ENCODE measurements at places on chromosomes 5 and 9.
A peak's percentile ranks its signal among the peaks of the same experiment; 100 is the strongest.

DNA sequence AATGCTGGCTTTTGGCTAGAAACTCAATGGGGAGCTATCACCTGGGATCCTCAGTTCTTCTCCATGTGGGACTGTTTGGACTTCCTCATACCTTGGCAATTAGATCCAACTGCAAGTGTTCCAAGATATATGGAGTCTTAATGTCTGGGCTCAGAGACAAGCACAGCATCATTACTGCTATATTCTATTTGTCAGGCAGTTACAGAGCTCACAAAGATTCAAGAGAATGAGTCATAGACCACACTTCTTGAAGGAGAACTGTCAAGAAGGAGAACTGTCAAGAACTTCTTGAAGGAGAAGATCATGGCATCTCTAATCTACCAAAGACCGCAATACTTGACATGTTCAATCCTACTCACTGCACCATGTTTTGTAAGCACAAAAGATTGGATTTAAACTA, 106.8 kb upstream of the NREP start:
- no peak for DNase-seq

- no peak for DNase-seq
Observed at GRCh38 chr5:132223861-132224260, 3.8 kb downstream of the P4HA2 start.

DNA sequence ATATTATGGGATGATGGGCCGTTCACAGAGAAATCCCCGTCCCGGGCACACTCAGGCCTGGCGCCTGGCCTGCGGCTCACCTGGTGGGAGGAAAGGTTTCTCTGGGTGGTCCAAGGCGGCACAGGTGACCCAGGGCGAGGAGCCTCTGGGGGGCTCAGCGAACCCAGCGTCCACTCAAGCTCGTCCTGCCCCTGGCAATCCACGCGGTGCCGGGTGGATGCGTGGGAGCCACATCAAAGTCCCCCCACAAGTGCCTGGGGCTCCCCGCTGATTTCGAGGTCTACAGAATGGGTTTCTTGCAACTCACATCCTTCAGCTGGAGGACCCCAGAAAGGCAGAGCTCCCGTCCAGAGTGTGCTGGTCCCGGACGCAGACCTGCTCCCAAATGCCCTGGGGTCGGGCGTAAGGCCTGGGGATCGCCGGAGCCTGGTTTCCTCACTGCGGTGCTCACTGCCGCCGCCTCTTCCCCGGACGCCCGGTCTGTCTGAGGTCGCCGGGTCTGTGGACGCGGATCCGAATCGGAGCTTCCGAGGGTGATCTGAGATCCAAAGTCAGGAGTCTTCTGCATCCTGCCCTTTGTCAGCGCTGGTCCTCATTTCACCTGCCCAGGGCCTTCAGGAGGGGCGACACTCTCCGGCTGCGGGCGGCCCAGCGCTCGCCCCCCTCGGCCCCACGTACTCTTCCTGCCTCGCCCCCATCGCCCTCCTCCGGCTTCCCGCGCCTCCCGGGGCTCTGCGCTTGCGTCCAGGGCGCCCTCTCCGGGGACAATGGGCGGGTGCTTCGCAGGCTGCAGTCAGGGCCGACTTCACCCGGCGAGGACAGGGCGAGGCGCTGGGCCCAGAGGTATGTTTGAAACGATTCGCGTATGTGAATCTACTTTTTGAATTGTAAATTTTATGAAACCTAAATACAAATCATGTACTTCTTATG, 20.0 kb upstream of the RUFY1 start:
- DNase-seq: peak; percentile 73

DNA sequence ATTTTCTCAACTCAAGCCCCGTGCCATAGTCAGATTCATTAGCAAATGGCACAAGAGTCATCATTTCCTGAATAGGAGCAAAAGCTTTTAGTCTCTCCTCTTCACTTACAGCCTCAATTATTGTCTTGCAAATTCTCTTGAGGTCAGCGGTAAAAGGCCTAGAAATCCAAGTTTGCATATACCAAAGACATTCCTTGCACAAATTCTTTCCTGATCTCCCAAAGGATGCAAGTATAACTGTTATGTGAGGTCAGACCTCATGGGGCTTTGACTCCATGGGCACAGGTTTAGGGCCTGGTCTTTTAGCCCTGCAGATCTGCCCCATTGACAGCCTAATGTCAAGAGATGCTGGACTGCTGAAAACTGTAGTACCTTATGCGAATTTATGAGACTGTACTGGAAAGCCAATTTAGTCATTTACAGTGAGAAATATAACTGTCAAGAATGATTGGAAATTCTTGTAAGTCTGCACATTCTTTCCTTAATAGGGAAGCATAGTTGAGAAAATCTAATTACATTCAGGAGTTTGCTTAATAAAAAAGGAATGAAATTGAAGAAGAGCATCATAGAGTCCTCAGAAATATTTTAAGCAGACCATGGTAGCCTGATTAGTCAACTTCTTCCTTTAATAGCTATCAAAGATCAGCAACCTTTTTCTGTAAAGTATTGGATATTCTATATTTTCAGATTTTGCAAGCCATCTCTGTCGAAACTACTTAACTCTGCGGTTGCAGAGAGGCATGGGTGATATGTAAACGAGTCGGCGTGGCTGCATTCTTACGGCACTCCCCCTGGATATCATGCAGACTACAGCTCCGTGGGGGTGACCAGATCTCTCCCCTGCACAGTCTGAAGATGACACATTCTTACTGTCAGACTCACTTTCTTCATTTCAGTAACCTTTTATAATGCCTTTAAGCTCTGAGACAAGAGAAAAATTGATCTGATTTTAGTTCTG, 45.2 kb downstream of the GCNT4 start:
- no peak for DNase-seq

DNA sequence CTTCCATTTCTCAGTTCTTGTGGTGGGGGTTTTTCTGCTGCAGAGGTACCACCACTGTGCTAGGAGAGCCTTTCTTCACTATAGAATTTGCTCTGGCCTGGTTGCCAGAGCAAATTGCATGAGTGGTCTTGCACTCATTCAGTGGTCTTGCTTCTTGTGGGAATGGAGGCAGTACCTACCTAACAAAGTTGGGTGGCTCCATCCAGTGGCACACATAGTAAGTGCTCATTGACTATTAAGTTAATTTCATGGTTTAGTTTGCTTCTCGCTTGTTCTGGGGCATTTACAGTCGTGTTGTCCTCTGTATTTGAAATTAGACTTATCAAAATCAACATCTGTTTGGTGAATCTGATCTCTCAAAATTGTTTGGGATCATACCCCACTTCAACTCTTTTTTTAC, 23.0 kb downstream of the SLC28A3 start:
- no peak for DNase-seq

GRCh38 chr5:123754908-123755307, 242.9 kb downstream of the CSNK1G3 start:
- DNase-seq: no peak

DNA sequence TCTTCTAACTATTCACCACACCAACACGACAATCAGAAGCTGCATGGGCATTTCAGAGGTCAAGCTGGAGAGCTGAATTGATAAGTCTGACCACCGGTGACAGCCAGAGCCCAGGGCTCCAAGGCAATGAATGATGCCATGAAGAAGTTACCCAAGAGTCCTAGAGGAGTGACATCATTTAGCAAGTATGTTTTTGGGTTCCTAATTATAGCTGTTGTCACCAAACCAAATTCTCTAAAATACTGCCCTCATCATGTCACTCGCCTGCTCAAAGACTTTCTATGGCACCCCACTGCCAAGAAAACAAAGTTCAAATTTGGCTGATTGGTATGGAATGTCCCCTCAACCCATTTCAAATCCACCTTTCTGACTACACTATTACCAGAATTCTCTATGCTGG, 235.1 kb downstream of the SPOCK1 start:
- no peak for DNase-seq

DNA sequence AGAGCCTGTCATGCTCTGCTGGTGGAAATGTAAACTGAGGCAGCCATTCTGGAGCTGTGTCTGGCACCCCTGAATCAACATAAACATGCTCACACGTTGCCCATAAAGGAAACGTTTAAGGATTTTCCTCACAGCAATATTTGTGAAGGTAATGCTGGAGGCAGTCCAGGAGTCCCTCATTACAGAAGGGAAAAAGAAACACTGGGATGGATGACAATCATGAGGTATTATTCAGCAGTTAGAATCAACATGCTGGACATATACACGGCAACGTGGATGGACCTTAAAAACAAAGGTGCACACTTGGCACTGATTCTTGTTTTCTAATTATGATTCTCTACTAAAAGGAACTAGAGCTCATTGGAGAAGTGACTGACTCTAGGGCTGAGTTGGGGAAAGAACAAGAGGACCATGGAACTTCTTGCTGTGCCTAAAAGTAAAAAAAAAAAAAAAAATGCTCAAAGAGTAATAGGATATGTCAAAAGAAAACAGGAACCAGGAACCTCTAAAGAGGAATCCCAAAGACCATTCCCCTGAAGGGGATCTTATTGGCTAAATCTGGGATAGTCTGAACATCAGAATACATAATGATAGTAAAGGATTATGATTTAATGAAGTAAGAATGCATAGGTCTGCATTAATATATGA, 18.6 kb downstream of the B4GALT1 start:
- no peak for DNase-seq

GRCh38 chr9:107898761-107899160, 409.2 kb upstream of the KLF4 start:
- DNase-seq: no peak

GRCh38 chr5:65663804-65664521, 39.1 kb downstream of the SHLD3 start:
- no peak for DNase-seq

DNA sequence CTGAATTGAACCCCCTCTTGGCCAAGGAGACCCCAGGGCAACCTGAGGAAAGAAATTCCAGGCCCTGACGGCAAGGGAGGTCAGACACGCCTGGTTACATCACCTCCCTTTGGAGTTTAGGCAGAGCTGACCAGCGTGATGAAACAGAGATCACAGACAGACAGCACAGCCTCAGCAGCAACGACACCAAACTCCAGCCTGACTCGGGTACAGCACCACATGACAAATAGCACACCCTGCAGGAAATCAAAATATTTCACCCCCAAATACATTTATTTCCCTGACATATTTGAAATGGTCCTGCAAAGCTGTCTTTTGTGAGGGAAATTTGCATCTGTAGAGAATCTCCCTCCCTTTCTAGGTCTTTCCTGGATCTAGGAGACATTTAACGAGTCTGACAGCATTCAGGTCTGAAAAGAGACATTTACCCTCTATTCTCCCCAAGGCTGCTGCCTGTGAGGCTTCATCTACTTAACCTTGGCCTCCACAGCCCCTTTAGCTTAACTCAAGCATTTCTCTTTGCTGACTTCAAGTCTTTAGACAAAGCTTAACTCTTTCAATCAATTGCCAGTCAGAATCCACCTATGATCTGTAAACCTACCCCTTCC, 2.6 kb downstream of the QSOX2 start:
- DNase-seq: no peak

DNA sequence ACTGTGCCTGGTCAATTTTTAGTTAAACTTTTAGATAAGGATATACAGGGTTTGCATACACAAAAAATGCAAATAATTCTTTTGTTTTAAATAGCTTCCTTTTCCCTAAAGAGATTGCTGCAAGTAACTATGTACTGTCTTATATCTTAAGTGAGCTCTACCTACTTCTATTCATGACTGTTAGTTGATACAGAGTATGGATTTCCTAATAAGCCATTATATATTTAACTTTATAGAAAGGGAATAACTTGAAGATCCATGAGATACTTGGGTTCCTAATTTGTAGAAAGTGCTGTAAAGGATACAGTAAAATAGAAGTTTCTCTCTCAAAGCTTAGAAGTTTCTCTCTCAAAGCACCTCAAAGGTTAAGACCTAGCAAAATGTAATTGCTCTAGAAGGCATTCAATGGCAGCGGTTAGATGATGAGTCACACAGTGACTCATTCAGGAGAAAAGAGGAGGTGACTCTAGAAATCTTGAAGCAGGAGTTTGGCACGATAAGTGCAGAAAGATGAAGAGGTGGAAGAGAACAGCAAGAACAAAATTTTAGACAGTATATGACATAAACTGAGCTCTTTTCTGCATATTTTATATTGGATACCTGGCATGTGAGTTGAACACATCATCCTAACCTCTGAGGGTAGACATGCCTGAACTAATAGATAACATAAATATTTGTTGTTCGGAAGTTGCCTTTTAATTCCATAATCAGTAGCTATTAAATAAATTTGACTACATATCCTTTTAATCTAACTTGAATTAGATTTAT, 5.5 kb upstream of the DNAJC21 start:
- DNase-seq: no peak

All from ascending aorta (tissue), 2 donors.